ENCODE measurements at places on chromosomes 16 and 17.

GRCh38 chr16:54930005-54930868 lies at the start of gene IRX5:
TSS of gene IRX5 (plus strand) at chr16:54930865. CDS start at chr16:54931199, 334 bp downstream.
- DNase-seq = peak; percentile 67

DNA sequence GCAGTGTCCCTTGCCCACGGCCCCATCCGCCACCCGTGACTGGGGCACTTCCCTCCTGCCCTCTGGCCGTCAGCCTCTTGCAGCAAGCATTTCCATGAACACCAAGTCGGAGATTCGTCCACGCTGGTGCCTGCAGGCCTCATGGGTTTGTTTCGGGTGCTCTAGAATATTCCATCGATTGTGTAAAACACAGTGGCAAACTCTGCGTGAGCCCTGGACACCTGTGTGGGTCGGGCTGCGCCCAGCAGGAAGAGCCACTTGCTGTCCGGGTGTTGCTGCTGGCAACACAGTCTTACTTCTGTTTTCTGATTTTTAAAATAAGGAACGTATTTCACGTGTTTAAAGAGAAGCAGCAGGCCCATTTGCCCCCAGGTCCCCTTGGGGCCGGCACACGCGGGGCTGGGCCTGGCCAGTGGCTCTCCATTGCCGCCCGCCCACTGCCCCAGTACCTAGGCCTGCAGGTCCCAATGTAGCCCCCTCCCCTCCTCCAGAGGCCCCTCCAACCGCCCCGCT lies 10.0 kb downstream of the CYBC1 start:
- no peak for DNase-seq

DNA sequence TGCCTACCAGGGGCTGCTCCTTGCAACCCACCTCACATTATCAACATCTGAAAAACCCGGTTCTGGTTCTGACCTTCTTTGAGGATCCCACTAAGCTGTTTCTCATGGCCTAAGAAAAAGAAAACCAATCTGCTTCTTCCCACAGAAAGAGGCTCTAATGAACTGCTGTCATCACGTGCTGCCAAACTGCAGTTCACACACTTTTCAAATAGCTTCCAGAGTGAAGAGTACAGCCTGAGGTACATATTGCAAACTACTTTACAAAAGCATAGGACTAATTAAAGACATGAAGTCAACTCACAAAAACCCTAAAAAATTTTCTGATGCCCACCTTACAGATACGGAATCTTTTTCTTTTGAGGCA lies 36.7 kb downstream of the SMG6 start:
- no peak for DNase-seq

GRCh38 chr17:77416105-77416713 lies 275.4 kb downstream of the SEC14L1 start:
- no peak for DNase-seq

DNA sequence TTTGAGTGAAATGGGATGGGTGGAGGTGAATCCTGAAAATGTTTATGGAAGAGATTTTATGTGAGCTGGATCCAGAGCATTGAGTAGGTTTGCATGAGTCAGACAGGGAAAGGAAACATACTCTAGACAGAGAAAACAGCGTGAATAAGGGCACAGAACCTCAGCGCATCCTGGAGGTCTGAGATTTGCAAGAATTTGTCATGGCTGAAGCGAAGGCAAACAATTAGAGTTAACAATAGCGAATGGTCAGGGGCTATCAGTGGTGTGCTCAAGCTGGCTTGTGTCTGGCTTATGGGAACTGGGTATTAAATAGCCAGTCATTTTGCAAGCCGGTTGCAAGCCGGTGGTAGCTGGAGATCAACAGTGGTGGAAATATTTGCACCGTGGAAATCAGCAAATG lies 36.4 kb downstream of the MAP2K6 start:
- no peak for DNase-seq

- DNase-seq = no peak
These were observed 247.4 kb downstream of the SHISA9 start for GRCh38 chr16:13148836-13149235.

DNA sequence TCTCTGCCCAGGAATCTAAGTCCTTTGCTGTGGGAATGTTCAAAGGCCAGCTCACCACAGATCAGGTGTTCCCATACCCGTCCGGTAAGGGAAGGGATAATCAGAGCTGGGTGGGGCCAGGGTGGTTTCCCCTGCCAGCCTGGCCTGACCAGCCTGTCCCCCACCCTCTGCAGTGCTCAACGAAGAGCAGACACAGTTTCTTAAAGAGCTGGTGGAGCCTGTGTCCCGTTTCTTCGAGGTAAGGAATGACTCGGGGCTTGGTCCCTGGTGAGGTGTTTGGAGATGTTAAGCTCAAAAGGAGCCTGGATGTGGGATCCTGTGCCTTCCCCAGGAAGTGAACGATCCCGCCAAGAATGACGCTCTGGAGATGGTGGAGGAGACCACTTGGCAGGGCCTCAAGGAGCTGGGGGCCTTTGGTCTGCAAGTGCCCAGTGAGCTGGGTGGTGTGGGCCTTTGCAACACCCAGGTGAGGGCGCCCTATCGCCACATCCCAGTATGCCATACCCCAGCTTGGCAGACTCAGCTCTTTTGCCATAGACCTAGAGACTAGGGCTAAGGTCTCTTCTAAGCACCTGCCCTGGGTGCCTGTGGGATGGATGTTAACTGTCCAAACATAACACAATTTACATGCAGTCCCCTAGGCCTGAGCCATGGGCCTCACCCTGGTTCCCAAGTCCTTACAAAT lies 997 bp downstream of the ACADVL start:
- peak; percentile 62 for DNase-seq

DNA sequence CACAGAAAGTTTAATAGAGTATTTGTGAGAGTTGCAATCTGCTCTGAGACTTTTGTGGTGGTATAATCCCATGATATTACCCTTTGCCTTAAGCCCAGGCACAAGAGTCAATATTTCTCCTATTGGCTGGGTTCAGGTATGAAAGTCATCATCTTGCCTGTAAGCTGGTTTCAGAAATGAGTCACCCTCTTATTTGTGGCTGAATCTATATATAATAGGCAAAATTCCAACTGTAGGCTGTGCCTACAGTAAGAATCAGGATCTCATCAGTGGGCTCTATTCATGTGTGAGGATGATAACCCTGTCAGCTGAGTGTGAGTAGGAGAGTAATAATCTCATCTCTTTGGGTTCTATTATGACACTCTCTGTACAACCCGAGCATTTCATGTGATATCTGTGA lies 2103.1 kb downstream of the TP53TG3F start:
- no peak for DNase-seq

GRCh38 chr17:2936351-2936750 lies 127.1 kb downstream of the OR1D5 start:
- no peak for DNase-seq

GRCh38 chr16:4303973-4304372 lies 11.9 kb upstream of the GLIS2 start:
- no peak for DNase-seq

- no peak for DNase-seq
These were observed 13.6 kb downstream of the TMEM220 start for GRCh38 chr17:10716218-10716617.

GRCh38 chr16:89484041-89484501 lies 6.3 kb downstream of the ANKRD11 start:
- DNase-seq = no peak

- no peak for DNase-seq
These were observed 42.7 kb downstream of the GNA13 start for GRCh38 chr17:65013613-65014391.

- DNase-seq = no peak
These were observed 10.0 kb downstream of the SPATA32 start for GRCh38 chr17:45251931-45252330.

- no peak for DNase-seq
These were observed 9.4 kb upstream of the MAP2K3 start for GRCh38 chr17:21275047-21275578.

- DNase-seq = no peak
These were observed 1.4 kb downstream of the GPS1 start for GRCh38 chr17:82053130-82053529.

GRCh38 chr17:6170349-6170748 lies 100.2 kb downstream of the WSCD1 start:
- no peak for DNase-seq

DNA sequence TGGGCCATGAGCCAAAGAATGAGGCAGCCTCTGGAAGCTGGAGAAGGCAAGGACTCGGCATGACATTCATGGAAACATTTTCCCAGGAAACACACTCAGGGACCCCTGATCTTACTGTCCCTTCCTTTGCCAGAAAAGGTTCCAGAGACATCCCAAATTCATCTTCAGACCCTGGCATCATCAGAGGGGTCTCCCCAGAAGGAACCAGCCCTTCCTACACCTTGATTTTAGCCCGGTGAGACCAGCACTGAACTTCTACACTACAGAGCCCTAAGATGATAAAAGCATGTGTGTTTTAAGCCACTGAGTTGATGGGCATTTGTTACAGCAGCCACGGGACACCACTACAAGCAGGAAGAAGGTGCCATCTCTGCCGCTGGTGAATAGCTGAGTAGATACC lies 262.3 kb downstream of the C16orf95 start:
- no peak for DNase-seq

GRCh38 chr16:58197314-58198012 lies 443 bp downstream of the CSNK2A2 start:
- no peak for DNase-seq

DNA sequence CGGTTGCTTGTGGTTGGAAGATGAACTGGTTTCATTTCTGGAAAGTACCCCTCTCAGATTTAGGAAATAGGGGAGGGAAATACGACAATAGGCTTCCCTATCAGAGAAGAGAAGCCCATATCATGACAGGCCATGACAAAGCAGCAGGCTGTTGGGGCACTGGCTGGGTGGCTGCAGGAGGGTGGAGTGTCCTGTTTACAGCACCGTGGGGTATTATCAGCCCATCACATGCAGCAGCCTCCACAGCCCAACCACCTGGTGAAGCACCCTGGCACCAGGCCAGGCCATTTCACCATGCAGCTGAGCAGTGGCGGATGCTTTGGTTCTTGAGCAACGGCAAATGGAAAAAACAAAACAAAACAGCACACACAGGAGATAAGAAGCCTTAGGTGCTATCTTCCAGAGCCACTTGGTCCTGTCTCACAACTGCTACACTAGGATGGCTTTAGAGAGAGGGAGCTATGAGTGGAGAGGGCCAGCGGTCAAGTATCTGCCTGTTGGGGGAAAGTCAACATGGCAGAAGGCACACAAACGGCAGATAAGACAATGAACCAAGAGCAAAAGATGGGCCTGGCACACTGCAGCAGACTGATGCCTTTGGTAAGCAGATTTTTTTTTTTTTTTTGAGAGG lies 24.2 kb downstream of the FAM117A start:
- DNase-seq = peak; percentile 98

- peak; percentile 34 for DNase-seq
These were observed 88.9 kb upstream of the HLF start for GRCh38 chr17:55175788-55176427.
